Left ventricle myocardium superior (tissue), 1 donor: ENCODE measurements at places on chromosomes 12 and 14.

DNA sequence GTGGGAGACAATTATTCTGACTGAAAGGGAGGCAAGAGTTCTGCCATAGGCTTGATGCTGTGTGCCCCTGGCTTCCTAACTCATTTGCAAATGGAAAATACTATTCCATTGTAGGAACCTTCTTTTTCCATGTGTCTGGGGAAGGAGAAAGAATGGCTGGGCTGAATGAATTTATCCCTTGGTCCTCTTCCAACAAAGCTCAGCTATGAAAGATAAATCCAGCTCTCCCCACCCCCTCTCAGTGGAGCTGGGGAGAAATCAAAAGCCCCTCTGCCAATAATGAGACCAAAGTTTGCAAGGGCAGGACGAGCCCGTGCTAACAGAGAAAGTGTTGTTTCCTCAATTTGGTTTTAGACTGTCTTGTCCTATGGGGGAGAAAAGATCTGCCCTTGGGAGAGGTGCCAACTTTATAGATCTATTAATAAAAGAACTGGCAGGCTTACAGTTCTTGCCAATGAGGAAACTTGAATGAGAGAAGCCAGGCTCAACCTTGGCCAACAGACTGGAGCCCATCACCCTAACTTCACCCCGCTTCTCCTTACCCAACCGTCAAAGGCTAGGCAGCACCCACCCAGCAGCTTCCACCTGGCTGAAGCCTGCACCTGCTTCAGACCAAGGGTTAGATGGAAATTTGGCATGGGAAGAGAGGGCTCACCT is 8.9 kb upstream of the TCL1B start:
- DNase-seq: no peak

GRCh38 chr12:12432364-12432763 is 75.5 kb downstream of the BORCS5 start:
- DNase-seq: no peak

DNA sequence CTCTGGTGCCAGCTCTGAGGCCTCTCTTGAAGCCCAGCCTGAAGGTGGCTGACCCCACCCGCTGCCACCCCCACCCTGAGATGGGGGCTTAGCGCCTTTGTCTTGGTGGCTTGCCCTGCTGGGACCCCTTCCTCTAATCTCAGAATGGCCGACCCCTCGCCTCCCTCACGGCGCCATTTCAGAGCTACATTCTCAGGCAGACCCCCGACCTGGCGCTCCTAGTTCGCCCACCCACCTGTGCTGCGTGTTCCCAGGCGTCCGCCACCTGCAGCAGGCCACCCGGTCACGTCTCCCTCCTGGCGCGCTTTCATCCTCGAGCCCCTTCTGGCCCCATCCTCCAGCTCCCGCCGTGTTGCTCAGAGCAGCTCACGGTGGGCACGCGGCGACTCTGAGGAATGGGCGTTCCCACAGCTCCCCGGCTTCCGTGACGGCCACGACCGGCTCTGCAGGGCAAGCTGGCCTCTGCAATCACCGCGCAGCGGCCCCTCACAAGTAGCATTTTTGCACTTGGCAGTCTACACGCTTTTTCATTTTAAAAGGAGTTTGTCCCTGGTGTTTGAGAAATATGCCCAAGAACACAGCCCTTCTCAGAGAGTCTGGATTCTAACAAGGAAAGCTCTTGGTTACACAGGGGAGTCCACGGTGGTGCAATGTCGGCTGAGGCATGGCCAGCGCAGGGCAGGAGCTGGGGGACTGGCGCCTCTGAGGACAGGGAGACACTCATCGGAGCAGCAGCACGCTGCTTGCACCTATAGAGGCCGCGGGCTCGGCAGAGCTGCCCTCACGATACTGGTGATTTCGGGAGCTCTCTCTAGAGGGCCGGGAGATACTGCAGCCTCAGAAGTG is 105.7 kb upstream of the C14orf180 start:
- DNase-seq: no peak

DNA sequence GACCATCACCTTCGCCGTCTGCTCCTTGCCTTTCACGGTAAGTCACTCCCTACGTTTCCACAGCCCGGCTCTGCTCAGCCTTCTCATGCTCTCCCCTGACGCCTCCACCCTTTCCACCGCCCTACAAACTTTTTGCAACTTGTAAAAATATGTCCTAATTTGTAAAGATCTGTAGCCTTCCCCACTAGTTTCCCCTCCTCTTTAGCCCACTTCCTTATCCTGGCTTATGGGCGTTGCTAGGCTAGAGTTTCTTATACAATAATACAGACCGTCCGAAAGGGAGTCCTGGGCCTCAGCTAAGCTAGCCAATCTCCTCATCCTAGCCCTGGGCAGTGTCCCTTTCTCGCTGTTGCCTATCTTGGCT is 1.2 kb downstream of the PTGER2 start:
- no peak for DNase-seq

- DNase-seq: no peak
Observed at GRCh38 chr12:99224237-99224636, 423.3 kb upstream of the GARIN6 start.

DNA sequence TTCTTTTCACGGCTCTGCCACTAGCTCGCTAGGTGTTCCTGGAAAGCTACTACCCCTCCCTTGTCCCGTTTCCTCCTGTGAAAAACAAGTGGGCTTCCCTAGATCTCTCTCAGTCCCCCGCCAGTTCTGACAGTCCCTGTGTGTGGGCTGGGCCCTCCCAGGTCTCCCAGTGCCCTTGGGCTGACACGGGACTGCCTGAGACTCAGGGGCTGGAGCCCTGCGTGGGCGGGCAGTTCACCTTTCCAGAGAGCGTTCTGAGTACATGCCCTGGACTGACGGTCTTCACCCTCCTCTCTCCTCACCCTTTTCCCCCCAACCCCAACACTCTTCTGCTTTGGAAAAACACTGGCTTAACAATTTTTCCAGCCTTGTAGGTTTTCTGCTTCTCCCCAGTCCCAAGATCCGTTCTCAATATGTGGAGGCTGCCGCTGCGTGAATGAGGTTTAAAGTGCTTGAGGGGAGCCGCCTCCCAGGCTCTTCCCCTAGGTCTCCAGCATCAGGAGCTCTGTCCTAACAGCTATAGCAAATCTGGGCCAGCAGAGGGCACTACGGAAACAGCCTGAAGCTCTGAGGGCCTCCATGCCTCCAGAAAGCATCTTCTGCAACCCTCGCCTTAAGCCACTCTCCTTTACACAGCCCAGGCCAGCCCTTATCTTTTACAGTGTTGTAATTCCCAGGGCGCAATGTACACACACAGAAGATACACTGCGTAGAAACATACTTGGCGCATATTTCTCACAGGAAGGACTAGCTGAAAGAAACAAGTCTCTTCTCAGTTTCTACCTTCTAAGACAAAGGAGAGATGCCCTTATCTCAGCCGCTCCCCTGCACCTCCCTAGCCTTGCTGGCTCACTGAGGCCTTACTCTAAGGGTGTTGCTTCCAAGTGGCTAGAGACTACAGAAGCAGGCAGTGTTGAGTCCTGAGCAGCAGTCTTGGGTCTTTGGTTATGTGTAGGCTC is 10.4 kb upstream of the DCD start:
- no peak for DNase-seq

- no peak for DNase-seq
Observed at GRCh38 chr12:25644979-25645378, 91.9 kb upstream of the LMNTD1 start.

- no peak for DNase-seq
Observed at GRCh38 chr12:19196959-19197630, 67.6 kb downstream of the PLEKHA5 start.

DNA sequence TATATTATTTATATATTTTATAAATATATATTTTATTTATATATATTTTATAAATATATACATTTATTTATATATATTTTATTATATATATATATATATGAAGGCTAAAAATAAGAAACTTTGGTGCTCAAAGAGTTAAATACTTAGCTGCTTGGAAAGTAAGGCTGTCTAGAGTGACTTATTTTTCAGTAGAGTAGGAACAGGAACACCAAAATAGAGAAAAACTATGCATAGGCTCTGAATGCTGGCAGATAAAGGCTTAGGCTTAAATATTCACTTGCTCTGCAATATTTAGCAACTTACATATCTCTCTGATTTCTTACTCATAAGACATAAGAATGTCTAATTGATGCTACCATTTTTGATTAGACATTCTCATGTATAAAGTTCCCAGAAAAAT is 991.2 kb downstream of the VRK1 start:
- no peak for DNase-seq

- DNase-seq: no peak
Observed at GRCh38 chr14:51242545-51243490, 2.8 kb downstream of the TMX1 start.

DNA sequence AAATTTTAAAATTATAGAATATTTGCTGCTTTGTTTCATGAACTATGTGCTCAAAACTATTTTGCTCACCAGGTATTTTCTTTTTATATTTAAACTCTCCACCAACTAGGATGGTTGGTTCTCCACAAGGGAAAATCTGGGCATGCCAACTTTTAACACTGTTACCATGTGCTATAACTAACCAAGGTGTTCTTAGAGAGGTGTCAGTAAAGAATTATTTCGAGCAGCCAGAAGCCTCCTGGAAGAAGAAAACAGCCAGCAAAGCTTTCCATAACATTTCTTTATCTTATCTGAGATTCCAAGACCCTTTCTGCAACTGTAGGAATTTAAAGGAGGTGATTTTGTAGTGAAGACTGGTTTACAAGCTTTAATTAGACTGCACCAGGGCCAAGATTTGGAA is 97.3 kb downstream of the PRICKLE1 start:
- DNase-seq: no peak

GRCh38 chr12:40232602-40233001 is 7.8 kb downstream of the LRRK2 start:
- DNase-seq: no peak

DNA sequence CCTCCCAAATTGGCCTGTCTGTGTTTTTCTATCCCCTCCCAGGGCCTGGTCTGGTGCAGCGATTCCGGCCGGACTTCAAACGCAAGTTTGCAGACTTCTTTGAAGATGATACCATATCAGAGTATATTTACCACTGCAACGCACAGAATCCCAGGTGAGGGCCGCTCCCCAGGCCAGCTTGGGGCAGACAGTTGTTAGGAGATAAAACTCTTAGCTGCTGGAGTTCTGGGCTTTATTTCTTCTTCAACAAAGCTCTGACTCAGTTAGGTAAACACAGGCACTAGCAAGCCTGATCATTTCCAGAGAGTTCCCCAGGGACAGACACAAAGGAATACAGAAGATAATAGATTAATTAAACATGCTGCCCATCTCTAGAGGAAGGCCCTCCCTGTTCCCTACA is 8.3 kb downstream of the ABHD4 start:
- no peak for DNase-seq

- no peak for DNase-seq
Observed at GRCh38 chr14:81884382-81884781, 350.7 kb upstream of the SEL1L start.

- no peak for DNase-seq
Observed at GRCh38 chr12:56836317-56836716, 73.2 kb downstream of the HSD17B6 start.

- no peak for DNase-seq
Observed at GRCh38 chr12:108753976-108754375, 22.7 kb upstream of the CORO1C start.

GRCh38 chr14:24347134-24347533 is 7.3 kb upstream of the RIPK3 start:
- no peak for DNase-seq

GRCh38 chr14:75389679-75390078 is 38.1 kb upstream of the JDP2 start:
- DNase-seq: no peak

DNA sequence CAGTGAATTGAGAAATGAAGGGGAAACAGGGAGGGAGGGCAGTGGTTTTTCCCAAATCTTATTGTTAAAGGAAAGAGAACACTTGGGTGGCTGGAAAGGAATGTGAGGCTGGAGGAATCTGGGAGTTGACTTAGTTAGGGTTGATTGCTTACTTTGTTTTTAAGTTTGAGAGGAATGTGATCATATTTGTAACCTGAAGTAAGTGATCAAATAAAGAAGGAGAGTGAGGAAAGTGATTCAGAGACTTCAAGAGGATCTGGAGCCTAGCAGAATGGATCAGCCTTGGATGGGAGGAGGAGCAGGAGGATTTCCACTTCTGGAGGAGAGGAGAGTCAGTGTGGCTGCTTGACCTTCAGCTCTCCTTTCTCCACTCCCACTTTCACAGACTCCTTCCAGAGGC is 6.0 kb upstream of the LRP6 start:
- DNase-seq: no peak

DNA sequence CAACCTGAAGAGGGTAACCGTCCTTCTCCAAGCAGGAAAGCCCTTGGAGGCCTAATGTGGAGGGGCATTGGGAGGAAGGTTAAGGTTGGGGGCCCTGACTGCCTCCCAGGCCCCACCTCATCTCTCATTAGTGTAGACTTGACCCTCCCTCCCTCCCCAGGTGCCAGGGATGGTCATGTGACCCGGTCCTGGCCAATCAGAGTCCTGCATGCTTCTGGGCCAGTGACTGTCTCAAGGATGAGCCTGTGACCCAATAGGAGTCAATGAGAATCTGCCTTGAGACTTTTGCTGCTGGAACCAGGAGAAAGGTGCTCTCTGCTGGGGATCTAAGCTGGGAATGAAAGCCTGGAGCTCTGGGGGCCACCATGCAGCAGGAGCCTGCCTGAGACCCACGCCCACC is 70.8 kb downstream of the NCOR2 start:
- no peak for DNase-seq

GRCh38 chr14:53668897-53669296 is 287.7 kb downstream of the BMP4 start:
- DNase-seq: no peak

GRCh38 chr12:22541496-22542155 is 2.7 kb downstream of the C2CD5 start:
- no peak for DNase-seq

DNA sequence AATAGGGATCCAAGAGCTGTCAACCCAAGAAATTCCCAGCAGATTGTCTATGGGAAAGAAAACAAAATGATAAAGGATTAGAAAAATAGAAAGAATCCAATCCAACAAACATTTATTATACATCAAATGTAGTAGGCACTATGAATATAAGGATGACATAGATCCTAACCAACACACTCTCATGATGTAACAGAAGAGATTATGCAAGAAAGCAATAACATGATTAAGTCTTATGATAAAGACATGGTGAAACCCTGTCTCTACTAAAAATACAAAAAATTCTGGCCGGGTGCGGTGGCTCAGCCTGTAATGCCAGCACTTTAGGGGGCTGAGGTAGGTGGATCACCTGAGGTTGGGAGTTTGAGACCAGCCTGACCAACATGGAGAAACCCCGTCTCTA is 2.7 kb downstream of the MED6 start:
- no peak for DNase-seq

DNA sequence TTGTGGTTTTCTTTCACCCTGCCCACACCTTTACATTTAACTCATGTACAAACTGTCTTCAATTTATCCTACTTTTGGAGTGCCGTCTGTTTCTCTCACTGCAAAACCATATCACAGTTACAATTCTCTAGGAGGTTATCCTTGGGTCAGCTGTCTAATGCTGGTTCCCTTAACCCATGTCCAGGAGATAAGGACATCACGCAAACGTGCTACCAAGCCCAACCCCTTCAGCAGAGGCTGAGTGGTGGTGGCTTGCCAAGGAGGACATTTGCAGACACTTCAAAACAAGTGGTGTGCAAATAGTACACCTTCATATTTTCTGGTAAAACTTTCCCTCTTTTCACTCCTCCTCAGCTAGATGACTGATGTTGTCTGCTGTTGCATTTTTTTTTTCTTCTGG is 167.9 kb downstream of the PAX9 start:
- DNase-seq: no peak
